ENCODE measurements at places on chromosomes 4 and X. TPM values are rescaled to one million over a fixed set of nuclear protein-coding genes. Genes with fewer than 3 reads are reported as not detected.

Gene CXCL6
- total RNA-seq, result not detected

Gene NOA1
- 23.7 TPM for total RNA-seq

Gene ASB12
- total RNA-seq, result 0.29 TPM

Gene RTL9
- 0.32 TPM for total RNA-seq

Gene SLC2A9
- 10.7 TPM for total RNA-seq

Gene ARHGAP24
- total RNA-seq, result 20.6 TPM

Gene LRAT
- total RNA-seq, result not detected

Gene RAB39B
- 0.73 TPM for total RNA-seq

Gene BEND2
- not detected for total RNA-seq

Gene GLOD5
- 0.66 TPM for total RNA-seq

Gene PPARGC1A
- total RNA-seq, result 7.9 TPM

Gene LANCL3
- total RNA-seq, result 0.33 TPM

Gene ACSL4
- total RNA-seq, result 78.9 TPM

- H3K36me3 ChIP-seq, result no peaks in the 10 kb centered on the region
- H3K4me3 ChIP-seq, result no peak overlapping the region
- H3K4me1 ChIP-seq, result no peaks in the 10 kb centered on the region
- H3K27ac ChIP-seq, result no peak overlapping the region
- no peaks in the 10 kb centered on the region for H3K27me3 ChIP-seq
These were observed 60.8 kb downstream of the TMEM154 start for GRCh38 chr4:152618971-152619370.

DNA sequence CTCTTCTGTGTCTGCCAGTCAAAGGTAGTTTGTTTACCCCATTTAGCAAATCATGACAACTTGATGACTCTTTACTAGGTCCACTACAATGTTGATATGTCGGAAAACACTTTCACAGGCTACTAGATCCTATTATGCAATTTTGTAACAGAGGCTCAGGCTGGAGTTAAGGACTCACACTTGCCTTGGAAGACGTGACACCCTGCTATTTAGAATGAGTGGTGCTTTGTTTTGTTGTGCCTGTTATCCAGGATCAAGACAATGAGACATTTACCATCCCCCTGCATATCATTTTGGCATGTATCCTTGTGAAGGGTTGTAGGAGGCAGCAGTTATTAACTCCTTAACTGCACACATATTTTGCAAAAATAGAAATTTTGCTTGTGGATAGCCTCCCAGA is 263.7 kb downstream of the IL1RAPL1 start:
- no peak overlapping the region for H3K4me3 ChIP-seq
- no peak for DNase-seq
- H3K27me3 ChIP-seq, result peaks cover 10% of the 10 kb centered on the region
- H3K27ac ChIP-seq, result no peak overlapping the region
- H3K36me3 ChIP-seq, result no peaks in the 10 kb centered on the region
- H3K4me1 ChIP-seq, result no peaks in the 10 kb centered on the region

DNA sequence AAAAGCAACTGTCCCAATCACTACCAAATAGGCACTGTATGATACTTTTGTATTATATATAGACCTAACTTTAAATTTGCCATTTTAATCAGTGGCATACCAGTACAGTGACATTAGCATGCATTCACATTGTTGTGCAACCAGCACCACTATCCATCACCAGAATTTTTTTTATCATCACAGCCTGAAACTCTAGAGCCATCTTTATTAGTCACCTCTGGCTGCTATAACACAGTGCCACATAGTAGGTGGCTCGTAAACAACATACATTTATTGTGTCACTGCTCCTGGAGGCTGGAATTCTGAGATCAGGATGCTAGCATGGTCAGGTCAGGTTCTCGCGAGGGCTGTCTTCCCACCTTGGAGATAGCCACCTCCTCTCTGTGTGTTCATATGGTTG is 188.4 kb upstream of the GALNT7 start:
- DNase-seq, result no peak
- H3K36me3 ChIP-seq, result no peaks in the 10 kb centered on the region
- no peak overlapping the region for H3K4me3 ChIP-seq
- no peaks in the 10 kb centered on the region for H3K4me1 ChIP-seq
- H3K27ac ChIP-seq, result no peak overlapping the region
- no peaks in the 10 kb centered on the region for H3K27me3 ChIP-seq

DNA sequence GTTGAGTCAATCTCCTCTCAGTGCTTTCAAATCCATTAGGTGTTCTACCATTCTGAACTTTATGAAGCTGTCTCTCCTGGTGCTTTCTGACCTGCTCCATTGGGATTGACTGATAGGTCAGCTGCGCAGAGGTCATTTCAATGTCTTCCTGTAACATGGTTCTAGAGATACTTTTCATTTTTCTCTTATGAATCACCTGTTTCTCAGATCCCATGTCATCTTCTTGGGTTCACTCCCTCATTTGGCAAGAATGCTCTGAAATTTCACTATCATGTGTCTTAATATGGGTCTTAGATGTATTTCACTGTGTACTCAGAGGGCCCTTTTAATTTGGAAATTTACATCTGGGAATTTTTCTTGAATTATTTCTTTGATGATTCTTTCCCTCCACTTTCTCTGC is 13.8 kb upstream of the PGM2 start:
- no peaks in the 10 kb centered on the region for H3K4me1 ChIP-seq
- H3K27ac ChIP-seq, result no peak overlapping the region
- no peak overlapping the region for H3K4me3 ChIP-seq
- H3K27me3 ChIP-seq, result no peaks in the 10 kb centered on the region

DNA sequence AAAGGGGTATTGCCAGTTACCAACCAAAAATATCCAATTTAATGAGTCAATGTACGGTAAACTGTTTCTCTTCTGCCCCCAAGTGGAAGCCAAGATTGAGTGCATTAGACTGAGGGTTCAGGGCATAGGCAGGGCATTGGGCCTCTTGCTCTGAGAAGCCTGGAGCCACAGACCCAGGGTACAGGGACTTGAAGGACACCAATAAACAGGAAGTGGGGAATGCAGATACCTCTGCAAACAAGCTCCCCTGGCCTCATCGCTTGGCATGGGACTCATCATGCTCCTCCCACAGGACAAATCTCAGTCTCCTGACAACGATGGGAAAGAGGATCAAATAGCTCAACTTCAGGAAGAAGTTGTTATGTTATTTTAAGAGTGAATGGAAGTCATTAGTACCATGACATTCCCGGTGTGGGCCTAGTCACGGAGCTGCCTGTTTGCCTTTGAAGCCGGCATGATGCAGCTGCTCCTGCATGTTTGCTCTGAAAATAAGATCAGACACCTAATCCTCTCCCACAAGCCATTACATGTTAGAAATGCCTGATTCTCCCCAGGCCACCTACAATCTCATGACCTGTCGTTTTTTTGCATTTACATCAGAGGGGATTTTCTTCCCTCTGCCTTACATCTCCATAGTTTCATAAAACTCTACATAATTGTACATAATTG is 224.2 kb downstream of the RCHY1 start:
- no peak overlapping the region for H3K27ac ChIP-seq
- no peak for DNase-seq
- H3K4me1 ChIP-seq, result no peaks in the 10 kb centered on the region

DNA sequence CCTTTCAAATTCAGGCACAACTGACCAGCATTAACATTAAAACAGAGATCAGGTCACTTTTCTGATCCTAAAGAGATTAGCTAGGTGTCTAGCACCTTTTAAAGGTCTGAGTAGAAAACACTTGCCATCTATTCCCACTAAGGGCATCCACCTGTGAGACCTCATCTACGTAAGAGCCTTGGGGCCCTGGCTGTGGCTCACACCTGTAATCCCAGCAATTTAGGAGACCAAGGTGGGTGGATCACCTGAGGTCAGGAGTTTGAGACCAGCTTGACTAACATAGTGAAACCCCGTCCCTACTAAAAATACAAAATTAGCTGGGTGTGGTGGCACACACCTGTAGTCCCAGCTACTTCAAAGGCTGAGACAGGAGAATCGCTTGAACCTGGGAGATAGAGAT is 11.8 kb downstream of the TBC1D9 start:
- no peak overlapping the region for H3K4me3 ChIP-seq
- DNase-seq, result no peak
- no peaks in the 10 kb centered on the region for H3K27me3 ChIP-seq
- H3K27ac ChIP-seq, result peak overlapping the region; percentile 69

DNA sequence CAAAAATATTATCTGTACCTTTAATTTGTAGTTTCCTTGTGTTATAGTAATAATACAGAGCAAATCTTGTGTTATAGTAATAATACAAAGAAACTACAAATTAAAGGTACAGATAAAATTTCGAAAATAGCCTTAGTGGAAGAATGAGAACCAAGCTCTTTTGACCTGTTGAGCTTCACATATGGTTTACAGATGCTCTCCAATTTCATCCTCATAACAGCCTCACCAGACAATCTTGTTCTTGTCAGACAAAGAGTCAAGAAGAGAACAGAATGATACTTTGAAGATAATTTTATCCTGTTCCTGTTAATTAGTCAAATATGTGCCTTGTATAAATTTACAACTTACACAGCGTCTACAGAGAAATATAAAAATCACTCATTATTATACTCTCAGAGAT is 12.8 kb downstream of the ATXN3L start:
- H3K4me1 ChIP-seq, result no peaks in the 10 kb centered on the region
- no peaks in the 10 kb centered on the region for H3K36me3 ChIP-seq
- no peak overlapping the region for H3K4me3 ChIP-seq
- H3K27me3 ChIP-seq, result no peaks in the 10 kb centered on the region
- no peak for DNase-seq

DNA sequence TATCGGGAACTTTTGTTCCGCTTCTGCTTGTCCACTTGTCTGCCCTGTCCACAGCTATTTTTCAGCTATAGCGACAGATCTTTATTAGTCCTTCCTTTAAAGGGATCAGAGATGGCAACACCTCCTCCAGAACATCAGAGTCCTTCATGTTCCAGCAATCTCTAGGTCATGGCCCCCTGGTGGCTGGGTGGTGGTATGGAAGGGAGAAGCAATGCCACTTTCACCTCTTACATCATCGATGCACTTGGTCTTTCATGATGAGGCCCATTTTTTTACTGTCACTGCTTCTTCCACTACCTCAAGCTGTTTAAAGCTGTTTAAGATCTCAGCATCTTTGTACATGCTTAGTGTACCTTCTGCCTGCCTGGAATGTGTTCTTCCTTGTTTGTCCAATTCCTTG is 106.7 kb downstream of the ARHGAP6 start:
- no peak overlapping the region for H3K27ac ChIP-seq
- H3K27me3 ChIP-seq, result no peaks in the 10 kb centered on the region
- H3K4me1 ChIP-seq, result no peaks in the 10 kb centered on the region
- H3K36me3 ChIP-seq, result no peaks in the 10 kb centered on the region
- DNase-seq, result no peak

- no peaks in the 10 kb centered on the region for H3K27me3 ChIP-seq
- no peak overlapping the region for H3K27ac ChIP-seq
- no peaks in the 10 kb centered on the region for H3K4me1 ChIP-seq
- no peaks in the 10 kb centered on the region for H3K36me3 ChIP-seq
- no peak for DNase-seq
- no peak overlapping the region for H3K4me3 ChIP-seq
These were observed 32.2 kb downstream of the NFKB1 start for GRCh38 chr4:102533348-102533747.

GRCh38 chr4:170526471-170526870 is 436.7 kb upstream of the AADAT start:
- H3K4me3 ChIP-seq, result no peak overlapping the region
- no peak overlapping the region for H3K27ac ChIP-seq
- DNase-seq, result no peak

DNA sequence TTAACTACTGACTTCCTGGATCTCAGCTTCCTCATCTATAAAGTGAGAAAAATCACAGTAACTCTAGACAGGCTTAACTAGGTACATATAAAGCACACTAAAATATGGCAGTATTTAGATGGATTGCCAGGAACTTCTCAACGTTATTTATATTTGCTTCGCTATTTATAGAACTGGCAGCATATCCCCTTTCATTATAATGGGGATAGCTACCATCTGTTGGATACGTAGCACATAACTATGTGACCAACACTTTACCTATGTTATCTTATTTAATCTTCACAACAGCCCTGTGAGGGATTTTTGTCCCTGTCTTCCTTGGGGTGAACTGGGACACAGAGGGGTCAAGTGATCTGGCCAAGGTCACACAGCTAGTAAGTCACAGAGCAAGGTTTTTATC is 64.6 kb downstream of the ENPEP start:
- no peak overlapping the region for H3K4me3 ChIP-seq
- DNase-seq, result no peak

DNA sequence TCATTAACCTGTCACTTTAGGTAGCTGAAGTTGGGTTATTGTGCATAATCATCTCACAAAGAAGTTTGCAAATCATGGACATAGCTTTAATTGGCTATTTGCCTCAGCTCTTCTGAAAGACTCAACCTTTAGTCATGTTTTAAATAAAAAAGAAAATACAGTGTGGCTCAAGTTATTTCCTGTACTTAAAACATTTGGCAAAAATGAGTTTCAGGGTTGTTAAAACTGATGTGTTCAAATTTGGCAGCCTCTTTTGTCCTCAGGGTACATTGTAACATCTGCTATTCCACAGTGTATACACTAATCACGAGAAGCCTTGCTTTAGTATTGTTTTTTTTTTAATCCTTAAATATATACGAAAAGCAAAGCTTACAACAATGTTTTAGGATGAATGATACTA is 31.5 kb upstream of the HPGD start:
- no peaks in the 10 kb centered on the region for H3K4me1 ChIP-seq
- DNase-seq, result no peak
- no peak overlapping the region for H3K4me3 ChIP-seq
- no peaks in the 10 kb centered on the region for H3K36me3 ChIP-seq
- H3K27me3 ChIP-seq, result no peaks in the 10 kb centered on the region
- H3K27ac ChIP-seq, result no peak overlapping the region

DNA sequence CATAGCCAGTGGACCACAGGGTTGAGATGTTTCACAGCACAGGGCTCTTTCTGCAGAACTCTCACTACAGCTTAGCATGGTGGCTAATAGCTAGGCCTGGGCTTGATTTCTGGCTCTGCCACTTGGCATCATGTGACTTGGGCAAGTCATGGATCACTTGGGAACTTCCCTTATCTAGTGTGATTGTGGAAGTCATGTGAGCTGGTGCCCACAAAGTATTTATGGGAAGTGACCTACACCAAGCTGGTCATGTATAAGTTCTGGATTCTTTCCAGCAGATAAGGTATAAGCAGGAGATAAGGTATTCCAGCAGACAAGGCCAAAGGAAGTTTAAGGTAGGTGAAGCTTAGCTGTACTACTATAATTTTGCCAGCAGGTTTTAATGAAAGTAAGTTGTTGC is 61.0 kb downstream of the REELD1 start:
- H3K4me1 ChIP-seq, result peaks cover 3% of the 10 kb centered on the region
- no peak for DNase-seq
- H3K27me3 ChIP-seq, result no peaks in the 10 kb centered on the region

- no peak overlapping the region for H3K4me3 ChIP-seq
- H3K4me1 ChIP-seq, result no peaks in the 10 kb centered on the region
- H3K27ac ChIP-seq, result no peak overlapping the region
- H3K27me3 ChIP-seq, result peaks cover 57% of the 10 kb centered on the region
- no peaks in the 10 kb centered on the region for H3K36me3 ChIP-seq
These were observed 48.2 kb upstream of the UXT start for GRCh38 chrX:47707031-47707780.

DNA sequence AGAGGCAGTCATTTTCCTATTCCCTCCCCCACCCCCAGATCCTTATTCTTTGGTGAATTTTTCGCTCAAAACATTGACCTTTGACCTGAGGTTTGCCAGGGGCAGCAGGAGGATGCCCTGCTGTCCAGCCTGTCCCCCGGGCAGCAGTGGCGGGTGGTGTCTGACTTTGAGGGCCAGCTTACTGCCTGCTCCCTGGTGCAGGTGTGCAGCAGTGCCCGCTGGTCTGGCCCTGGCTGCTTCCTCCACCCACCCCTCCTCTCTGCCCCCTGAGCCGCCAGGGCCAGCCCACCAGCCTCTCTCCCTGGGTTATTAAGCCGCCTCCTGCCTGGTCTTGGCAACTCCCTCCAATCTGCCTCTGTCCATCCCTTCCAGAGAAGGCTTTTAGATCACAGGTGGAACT is 40.8 kb upstream of the GRPEL1 start:
- no peaks in the 10 kb centered on the region for H3K4me1 ChIP-seq
- no peak for DNase-seq
- H3K27me3 ChIP-seq, result no peaks in the 10 kb centered on the region
- H3K36me3 ChIP-seq, result no peaks in the 10 kb centered on the region

Data from breast epithelium (tissue), 4 donors.